ENCODE measurements at places on chromosomes 3 and 15.

DNA sequence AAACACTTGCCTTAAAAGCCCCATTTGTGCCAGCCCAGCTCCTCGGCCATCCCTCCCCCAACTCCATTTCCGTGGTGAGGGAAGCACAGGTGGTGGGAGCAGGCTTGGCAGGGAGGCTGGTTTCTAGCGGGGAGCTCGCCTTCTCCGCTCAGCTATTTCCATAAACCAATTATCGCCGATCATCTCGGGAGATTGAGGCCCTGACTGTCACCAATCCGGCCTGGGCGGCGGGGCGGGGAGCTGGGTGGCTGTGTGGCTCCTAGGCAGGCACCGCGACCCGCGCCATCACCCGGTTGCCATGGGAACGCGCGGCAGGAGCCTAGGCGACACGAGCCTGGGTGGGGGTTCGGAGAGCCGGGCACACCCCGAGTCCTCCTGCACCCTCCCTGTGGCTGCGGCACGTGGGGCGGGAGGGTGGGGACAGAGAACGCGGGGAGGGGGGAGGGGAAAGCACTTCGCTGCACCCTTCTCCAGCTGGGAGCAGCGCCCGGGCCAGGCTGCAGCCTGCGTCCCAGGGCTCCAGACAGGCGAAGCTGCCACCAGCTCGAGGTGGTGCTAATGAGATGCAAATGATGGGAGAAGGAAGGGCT, 9.3 kb downstream of the CCDC33 start:
- no peak for DNase-seq

GRCh38 chr3:188417766-188418165, 263.8 kb downstream of the LPP start:
- DNase-seq = no peak

DNA sequence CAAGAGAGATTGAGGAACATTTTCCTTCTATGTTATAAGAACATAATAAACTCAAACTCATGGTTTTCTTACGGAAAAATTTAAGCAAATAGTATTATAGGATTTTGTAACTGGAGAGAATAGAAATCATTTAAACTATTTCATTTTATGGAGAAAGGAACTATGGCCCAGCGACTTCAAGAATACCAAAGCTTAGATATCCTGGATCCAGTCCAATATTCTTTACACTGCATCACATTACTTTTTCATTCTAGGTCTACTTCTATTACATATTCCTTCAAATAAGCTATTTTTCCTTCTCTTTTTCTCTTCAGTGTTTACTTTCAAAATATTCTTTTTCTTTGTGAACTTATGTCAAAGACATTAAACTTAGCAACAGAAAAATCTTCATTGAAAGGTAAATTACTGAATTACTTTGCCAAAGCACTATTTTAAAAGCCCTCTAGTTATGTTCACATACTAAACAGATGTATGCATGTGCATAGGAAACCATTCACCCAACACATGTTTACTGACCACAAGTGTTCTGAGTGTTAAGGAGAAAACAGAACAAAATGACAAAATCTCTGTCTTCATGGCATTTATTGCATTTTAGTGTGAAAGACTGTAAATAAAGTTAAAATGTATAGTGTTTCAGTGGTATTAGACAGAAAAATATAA, 20.4 kb downstream of the KPNA4 start:
- DNase-seq = no peak

- no peak for DNase-seq
These were observed 1.5 kb upstream of the MAPKBP1 start for GRCh38 chr15:41772720-41773331.

DNA sequence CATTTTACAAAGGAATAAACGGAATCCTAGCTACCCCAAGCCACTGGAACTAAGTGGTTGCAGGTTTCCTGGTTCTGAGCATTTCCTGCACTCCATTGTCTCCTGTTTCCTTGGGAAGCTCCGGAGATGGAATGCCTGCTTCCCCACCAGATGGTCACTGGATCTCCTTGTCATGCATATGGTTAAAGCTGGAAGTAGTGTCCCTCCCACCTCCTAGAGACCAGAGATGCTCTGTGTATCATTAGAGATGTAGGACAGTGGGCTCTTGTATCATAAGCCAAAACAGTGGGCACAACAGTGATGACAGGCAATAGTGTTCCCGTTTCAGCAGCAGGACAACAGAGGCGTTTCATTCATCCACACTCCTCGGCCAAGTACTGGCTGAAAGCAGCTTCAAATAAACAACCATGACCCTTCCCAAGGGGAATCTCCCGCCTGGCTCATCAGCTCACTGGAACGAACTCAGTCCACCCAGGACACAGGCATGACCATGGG, 136.2 kb upstream of the EIF1B start:
- DNase-seq = no peak

- no peak for DNase-seq
These were observed 297.2 kb downstream of the FHIT start for GRCh38 chr3:60954048-60954447.

GRCh38 chr3:156472150-156472549, 82.8 kb downstream of the SSR3 start:
- DNase-seq = no peak

- no peak for DNase-seq
These were observed 38.8 kb downstream of the PYGO1 start for GRCh38 chr15:55549305-55549704.

- no peak for DNase-seq
These were observed 76.4 kb upstream of the TRPM1 start for GRCh38 chr15:31177951-31178350.

DNA sequence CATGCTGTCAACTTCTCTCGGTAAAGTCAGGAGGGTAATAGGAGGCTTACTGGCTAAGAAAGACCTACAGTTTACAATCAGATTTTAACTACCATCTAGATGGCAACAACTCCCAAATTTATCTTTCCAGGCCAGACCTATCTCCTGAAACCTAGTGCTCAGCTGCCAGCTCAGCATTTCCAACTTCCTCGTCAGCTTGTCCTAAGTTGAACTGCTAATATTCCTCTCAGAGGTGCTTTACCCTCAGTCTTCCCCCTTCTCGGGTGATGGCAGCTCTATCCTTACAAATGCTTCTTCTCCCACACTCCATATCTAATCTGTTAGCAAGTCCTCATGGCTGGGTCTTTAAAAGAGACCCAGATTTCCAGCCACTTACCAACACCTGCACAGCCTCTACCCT, 36.9 kb upstream of the UBE2E2 start:
- DNase-seq = no peak

DNA sequence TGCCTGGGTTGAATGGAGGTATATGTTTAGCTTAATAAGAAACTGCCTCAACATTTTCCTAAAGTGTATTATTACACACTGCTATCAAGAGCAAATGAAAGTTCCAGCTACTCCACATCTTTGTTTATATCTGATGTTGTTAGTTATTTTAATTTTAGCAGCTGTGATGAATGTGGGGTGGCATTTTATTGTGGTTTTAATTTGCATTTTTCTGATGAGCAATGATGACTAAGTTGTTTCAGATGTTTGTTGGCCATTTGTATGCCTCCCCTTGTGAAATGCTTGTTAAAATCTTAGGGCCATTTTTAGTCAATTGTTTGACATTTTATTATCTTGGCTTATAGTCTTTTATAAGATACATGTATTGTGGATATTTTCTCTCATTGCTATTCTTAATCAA, 260.4 kb upstream of the SLCO3A1 start:
- DNase-seq = no peak

GRCh38 chr3:137108699-137109440, 151.1 kb downstream of the IL20RB start:
- no peak for DNase-seq

DNA sequence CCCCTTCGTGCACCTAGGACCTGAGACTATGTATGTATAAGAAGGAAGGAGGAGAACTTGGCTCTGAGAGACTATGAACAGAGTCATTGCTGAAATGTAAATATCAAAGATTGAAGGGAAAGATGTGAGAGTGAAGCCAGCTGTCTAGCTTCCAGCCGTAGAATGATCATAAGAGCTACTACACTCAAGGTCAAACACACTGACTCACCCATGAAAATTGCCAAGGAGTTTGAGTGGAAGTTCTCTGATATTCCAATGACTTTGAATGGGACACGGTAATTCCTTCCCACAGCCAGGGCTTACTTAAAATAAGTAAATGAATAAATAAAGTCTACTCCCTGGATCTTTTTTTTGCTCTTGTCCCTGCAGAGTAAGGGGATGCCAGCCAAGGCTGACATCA, 398.9 kb upstream of the TPRG1 start:
- no peak for DNase-seq

- no peak for DNase-seq
These were observed 6.6 kb upstream of the SSR3 start for GRCh38 chr3:156561533-156561932.

- DNase-seq = no peak
These were observed 456.1 kb downstream of the OCA2 start for GRCh38 chr15:27642981-27643380.

GRCh38 chr15:93249623-93250022, 160.6 kb upstream of the RGMA start:
- DNase-seq = no peak

DNA sequence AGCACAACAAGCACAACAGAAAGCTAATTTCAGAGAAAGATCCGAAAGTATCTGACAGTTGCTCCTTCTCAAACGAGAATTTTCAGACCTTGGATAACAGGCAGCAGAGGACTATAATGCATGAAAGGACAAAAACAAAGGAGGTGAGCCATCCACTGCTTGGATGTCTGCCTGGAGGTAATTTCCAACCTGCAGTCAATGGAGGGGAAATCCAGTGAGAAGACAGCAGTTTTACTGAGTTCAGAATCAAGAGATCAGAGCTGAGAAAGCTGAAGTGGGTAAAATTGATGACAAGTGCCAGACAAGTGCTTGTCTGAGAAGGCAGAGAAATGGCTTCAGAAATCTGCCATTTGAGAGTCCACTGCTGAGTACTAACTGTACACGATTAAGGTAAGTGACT, 22.1 kb downstream of the UBE3A start:
- no peak for DNase-seq

GRCh38 chr3:69748503-69748902, 9.2 kb downstream of the MITF start:
- no peak for DNase-seq

GRCh38 chr3:126155280-126155640, 25.1 kb downstream of the ALDH1L1 start:
- no peak for DNase-seq

DNA sequence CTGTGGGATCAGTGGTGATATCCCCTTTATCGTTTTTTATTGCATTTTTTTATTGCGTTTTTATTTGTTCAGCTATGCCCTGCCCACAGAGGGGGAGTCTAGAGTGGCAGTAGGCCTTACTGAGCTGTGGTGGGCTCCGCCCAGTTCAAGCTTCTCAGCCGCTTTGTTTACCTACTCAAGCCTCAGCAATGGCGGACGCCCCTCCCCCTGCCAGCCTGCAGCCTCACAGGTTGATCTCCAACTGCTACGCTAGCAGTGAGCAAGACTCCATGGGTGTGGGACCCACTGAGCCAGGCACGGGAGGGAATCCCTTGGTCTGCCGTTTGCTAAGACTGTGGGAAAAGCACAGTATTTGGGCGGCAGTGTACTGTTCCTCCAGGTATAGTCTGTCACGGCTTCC, 500.6 kb upstream of the MCTP2 start:
- DNase-seq = no peak

All from activated CD4-positive, CD25-positive, alpha-beta regulatory T cell treated with anti-CD3 and anti-CD28 coated beads, Interleukin-2, amount 50 U/mL, for 72 hours (primary cell).